Activated CD4-positive, alpha-beta memory T cell treated with anti-CD3 and anti-CD28 coated beads for 36 hours (primary cell): ENCODE measurements at places on chromosomes 11 and 22. TPM values are rescaled to one million over a fixed set of nuclear protein-coding genes. Genes with fewer than 3 reads are reported as not detected.

DNA sequence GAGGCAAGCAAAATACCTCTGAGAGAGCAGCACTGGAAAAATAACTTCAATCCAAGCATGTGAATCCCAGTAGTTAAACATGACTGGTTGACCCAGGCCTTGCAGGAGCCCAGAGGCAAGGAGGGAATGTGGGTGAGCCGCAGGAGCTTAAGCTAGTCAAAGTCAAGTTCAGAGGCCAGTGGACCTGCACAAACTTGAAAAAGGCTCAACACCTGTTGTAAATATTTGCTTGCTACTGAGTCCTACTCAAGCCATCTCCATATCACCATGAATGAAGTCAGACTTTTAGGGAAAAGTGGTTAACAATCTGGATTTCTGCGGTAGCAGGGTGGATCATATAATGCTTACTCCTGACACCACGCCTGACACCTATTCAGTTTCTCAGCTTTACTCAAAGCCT is 4.8 kb upstream of the CAT start:
- no peak for DNase-seq

- DNase-seq: no peak
Observed at GRCh38 chr11:106821291-106821690, 197.0 kb downstream of the GUCY1A2 start.

GRCh38 chr22:25930788-25931310 is 188.9 kb downstream of the MYO18B start:
- DNase-seq: no peak

DNA sequence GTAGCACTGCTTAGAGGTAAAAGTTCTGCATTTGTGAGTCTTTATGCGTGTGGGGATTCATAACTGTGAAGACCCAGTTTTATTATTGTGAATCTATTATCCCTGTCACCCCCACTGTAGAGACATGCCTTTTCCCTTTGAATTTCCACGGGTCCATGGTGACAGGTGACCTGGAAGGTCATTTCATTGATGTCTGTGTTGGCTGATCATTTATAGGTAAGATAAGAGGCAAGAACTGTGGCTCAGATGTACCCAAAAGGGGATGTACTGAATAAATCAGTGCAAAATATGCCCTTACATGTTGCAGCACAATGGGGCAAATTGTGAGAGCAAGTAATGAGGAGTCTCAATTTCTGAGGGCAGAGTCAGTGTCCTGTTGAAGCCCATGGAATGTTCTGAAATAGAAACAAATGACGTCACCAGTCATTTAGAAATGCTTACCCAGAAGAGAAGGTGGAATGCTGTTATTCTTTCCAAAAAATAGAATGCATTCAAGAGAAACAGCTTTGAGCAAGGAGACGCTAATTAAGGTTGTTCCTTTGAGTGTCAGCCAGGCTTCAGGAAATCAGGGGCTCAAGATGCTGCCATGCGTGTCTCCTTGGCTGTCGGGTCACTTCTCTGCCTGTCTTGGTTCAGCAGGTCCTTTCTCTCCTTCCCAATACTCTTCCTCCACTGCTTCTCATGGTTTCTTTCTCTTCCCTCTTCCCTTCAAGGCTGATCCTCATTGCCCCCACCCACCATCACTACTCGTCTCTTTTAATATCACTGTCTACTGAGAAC is 118.7 kb upstream of the E2F8 start:
- no peak for DNase-seq

- DNase-seq: no peak
Observed at GRCh38 chr11:68042219-68043028, 3.6 kb downstream of the TCIRG1 start.

DNA sequence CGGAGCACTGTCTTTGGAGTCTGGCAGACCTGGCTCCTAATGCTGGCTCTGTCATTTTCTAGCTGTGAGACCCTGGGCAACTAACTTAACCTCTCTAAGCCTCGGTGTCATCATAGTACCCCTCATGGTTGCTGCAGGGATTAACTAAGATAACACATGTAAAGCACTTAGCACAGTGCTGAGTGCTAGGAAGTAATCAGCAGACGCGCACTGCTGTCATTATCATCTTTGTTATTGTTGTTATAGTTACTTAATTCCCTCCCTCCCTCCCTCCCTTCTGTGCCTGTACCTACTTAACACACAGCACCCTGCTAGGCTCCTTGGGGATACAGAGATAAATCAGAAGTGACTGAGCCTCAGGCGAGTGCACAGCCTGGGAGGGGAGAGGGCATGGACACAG is 104.7 kb upstream of the PITPNB start:
- no peak for DNase-seq

GRCh38 chr11:76083563-76084451 is 122.5 kb downstream of the WNT11 start:
- DNase-seq: no peak

GRCh38 chr22:46450931-46451561 is 86.4 kb downstream of the CELSR1 start:
- no peak for DNase-seq

DNA sequence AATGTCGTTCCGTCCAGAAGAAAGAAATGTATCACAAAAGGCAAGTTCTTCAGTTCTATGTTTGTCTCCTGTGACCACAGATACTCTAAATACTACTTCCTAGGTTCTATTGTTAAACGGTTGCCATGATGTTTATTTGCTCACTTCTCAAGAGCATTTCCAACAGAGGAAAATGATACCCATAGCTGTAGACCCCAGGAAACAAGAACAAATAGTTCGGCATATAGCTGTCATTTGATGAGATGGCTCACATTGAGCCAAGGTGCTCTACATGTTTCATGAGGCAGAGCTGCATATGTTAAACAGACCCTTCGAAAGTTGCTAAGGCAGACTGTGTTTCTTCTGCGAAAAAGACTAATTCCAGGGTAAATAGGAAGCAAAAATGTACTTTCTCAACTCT is 15.4 kb upstream of the ANGPTL5 start:
- DNase-seq: no peak

- no peak for DNase-seq
Observed at GRCh38 chr22:17343766-17344165, 25.5 kb upstream of the CECR2 start.

- DNase-seq: no peak
Observed at GRCh38 chr11:18408558-18409291, 3.4 kb upstream of the LDHC start.

GRCh38 chr22:29302681-29303465 is 3.6 kb upstream of the GAS2L1 start:
- DNase-seq: no peak

Gene DSCAML1
- 0.29 TPM for total RNA-seq

Gene C11orf91
- not detected for total RNA-seq

Gene SLC35F2
- total RNA-seq: 24.5 TPM

Gene ZNF215
- 0.68 TPM for total RNA-seq

Gene C22orf31
- total RNA-seq: not detected

Gene IFITM10
- 0.29 TPM for total RNA-seq

Gene RFPL2
- 0.52 TPM for total RNA-seq
